ENCODE measurements at places on chromosomes 3 and 15.

GRCh38 chr3:61202086-61202485, 49.2 kb downstream of the FHIT start:
- DNase-seq, result no peak

GRCh38 chr3:146124126-146124801, 36.7 kb downstream of the PLOD2 start:
- DNase-seq, result no peak

DNA sequence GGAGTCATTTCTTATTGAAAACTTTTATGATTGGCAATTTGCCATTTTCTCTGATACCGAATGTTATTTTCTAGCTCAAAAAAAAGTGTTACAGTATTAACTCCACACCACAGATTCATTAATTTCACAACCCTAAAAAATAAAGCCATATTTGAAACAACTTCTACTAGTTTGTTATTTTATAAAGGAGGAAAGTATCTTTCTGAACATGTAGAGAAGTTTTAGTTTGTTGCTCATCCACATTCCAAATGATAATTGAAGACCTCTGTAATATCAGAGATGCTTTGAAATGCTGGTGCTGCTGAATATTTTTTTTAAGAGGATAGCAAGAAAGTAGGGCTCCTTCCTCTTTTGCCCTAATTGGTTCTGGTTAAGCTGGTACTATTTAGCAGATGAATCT, 1.9 kb downstream of the VGLL3 start:
- DNase-seq, result peak; percentile 44

DNA sequence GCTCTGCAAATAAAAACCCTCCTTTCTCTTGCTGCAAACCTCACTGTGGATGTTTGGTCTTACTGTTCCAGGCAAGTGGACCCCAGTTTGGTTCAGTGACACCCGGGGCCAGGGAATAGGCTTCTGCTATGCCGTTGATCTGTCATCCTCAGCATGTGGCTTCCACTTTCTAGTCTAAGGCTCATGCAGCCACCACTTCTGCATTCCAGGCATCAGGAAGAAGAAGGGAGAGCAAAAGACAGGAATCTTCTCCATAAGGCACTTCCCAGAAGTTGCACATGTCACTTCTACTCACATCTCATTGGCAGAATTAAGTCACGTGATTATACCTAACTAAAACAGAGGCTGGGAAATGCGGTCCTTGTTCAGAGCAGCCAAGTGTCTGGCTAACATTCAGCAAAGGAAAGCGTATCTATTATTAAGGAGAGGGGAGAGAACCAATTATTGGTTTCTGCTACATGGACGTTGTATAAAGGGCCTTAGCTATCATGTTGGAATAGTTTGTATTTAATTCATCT, 173.6 kb upstream of the PFN2 start:
- DNase-seq, result no peak

DNA sequence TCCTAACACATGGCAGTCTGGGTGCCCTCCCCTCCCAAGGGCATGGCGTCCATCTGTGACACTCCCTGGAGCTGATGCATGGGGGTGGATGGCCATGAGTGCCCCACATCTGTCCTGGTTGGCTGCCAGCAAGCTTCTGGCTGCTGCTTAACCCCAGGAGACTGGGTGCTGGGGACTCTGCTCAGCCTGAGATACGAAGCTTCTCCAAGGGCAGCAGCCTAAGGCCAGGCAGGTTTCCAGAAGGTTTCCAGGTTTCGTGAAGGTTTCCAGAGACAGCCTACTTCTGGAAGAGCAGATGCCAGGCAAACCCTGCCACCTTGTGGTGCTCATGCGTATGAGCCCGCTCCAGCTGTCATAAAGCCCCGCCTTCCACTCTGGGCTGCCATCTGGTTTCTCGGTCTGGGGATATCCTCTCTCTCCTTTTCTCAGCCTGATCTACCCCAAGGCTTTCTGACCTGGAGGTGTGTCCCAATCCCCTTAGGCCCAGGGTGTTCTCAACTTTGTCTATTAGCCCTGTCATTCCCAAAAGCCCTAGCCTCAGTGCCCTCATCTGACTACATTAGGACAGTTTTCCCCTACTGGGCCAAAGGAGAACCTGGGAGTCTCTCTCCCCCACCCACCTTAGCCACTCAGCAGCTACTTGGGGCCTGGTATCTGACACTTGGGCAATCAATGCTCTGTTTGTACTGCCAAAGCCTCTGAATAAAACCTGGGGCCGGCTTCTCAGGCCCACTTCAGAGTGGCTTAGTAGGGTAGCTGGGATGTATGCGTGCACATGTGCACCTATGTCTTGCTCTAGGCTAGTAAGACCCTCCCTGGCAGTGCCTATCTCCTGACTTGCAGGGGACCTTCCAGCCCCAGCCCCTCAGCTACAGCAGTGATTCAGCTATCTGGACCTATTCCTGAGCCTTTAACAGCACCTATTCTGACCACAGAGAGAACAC, 12.0 kb downstream of the MRPL46 start:
- peak; percentile 85 for DNase-seq

GRCh38 chr15:39869254-39869653, 50.8 kb downstream of the GPR176 start:
- DNase-seq, result no peak

GRCh38 chr3:869734-870133, 223.1 kb upstream of the CNTN6 start:
- no peak for DNase-seq

DNA sequence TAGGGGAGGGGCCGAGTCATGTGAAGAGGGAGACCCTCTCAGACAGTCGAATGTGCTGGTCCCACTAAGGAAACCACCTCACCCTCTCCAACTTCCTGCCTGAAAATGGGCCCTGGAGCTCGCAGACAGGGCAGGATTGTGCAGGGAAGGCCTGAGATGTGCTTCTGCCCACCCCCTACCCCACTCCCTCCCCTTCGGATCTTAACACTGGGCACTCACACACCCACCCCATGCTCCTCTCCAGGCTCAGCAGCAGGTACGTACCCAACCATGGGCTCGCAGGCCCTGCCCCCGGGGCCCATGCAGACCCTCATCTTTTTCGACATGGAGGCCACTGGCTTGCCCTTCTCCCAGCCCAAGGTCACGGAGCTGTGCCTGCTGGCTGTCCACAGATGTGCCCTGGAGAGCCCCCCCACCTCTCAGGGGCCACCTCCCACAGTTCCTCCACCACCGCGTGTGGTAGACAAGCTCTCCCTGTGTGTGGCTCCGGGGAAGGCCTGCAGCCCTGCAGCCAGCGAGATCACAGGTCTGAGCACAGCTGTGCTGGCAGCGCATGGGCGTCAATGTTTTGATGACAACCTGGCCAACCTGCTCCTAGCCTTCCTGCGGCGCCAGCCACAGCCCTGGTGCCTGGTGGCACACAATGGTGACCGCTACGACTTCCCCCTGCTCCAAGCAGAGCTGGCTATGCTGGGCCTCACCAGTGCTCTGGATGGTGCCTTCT, 20.0 kb downstream of the ATRIP start:
- no peak for DNase-seq

- DNase-seq, result no peak
Observed at GRCh38 chr3:193832833-193833413, 239.9 kb downstream of the OPA1 start.

GRCh38 chr3:44476181-44476611, 1.3 kb downstream of the ZNF445 start:
- DNase-seq, result peak; percentile 67

- DNase-seq, result no peak
Observed at GRCh38 chr3:183324083-183324482, 71.0 kb downstream of the B3GNT5 start.

DNA sequence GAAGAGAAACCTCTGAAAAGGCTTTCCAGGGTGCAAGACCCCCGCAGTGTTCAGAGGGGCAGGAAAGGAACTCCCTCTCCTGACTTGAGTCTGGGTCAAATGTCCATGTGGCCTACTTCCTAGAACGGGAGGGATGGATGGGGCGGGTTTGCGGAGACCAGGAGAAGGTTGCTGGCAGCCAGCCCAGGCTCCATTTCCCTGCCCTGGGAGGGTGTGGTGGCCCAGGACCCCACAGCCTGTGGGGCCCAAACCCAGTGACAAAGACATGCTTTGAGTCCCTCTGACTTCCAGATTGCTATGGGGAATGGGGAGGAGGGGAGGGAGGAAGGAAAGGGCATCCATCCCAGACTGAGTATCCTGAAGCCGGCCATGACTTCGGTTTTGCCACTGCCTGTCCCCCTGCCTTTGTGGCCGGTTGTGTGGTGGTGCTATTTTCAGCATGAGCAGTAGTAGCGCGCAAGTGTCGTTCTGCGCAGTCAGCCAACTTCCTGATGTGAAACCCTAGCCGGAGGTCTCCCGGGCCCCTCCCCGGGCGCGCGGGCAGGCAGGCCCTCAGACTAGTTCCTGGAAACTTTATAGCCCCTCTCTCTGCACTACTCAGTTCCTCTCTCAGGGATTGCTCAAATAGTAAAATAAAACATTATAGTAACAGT, 24.4 kb downstream of the MAGEF1 start:
- no peak for DNase-seq

DNA sequence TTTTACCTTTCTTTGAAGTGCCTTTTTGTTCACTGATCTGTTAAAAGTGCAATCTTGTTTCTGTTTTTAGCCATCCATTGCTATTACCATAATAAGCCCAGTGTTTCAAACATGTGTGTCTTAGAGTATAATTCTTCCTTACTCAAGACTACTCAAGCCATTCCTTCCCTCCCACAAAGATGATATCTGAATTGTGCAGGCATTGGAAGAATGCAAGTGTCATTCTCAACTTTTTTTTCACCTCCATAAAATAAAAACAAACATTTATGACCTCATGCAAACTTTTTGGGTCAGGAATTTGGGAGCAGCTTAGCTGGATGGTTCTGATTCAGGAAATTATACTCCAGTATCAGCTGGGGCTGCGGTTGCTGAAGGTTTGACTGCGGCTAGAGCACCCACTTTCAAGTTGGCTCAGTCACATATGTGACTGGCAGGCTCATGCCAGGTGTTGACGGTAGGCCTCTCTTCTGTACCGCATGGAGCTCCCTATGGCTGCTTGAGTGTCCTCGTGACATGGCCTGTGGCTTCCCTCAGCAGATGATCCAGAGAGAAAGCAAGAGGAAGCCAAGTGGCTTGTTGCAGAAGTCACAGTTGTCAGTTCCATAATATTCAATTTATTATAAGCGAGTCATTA, 490.8 kb downstream of the CNTN4 start:
- no peak for DNase-seq

DNA sequence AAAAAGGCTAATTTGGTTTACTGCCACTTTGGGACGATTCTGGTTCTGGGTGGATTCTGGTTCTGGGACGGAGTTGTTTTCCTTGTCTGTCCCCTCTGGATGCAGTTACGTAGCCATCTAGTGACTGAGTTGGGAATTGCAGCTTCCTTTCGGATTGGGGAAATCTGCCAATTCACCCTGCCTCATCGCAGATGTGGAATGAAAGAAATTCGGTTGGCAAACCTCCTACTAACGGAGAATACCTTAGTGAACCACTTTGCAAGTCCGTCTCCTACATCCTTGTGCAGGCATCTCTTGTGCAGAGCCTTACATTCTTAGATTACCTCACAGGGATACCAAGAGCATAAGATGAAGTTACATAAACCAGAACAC, 31.5 kb upstream of the AP4E1 start:
- DNase-seq, result peak; percentile 95
